ENCODE measurements at places on chromosomes 2 and 18. TPM values are rescaled to one million over a fixed set of nuclear protein-coding genes. Genes with fewer than 3 reads are reported as not detected.
A peak's percentile ranks its signal among the peaks of the same experiment; 100 is the strongest.

Gene PTPRN
- not detected for total RNA-seq

- H3K4me3 ChIP-seq: no peak overlapping the region
- H3K27me3 ChIP-seq: no peaks in the 10 kb centered on the region
- H3K36me3 ChIP-seq: no peaks in the 10 kb centered on the region
- no peak overlapping the region for H3K27ac ChIP-seq
Measured at GRCh38 chr2:163949693-163950092, 213.9 kb upstream of the FIGN start.

Gene TUBA3E
- not detected for total RNA-seq

- no peak overlapping the region for H3K4me3 ChIP-seq
- no peak overlapping the region for H3K27ac ChIP-seq
- H3K27me3 ChIP-seq: no peaks in the 10 kb centered on the region
- DNase-seq: peak; percentile 73
- H3K4me1 ChIP-seq: no peaks in the 10 kb centered on the region
Measured at GRCh38 chr2:16546128-16546754, 119.4 kb downstream of the CYRIA start.

DNA sequence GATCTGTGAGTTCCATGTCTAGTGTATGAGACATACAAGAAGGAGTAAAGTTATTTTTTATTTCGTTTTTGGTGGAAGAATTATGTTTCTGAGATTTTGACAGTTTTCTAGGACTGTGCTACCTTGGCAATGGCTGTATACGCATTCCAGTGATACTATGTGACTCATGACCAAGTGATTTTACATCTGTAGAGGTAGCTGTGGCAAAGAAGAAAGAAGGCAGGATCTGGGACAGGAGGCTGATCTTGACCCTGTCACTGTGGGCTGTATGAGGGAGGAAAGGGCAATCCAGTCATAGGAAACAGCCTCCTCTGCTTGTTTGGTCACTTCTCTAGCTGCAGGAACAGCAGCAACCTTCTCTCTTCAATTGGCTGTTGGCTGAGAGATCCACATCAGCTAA, 44.0 kb upstream of the PDCL3 start:
- H3K27me3 ChIP-seq: no peaks in the 10 kb centered on the region
- DNase-seq: no peak
- no peaks in the 10 kb centered on the region for H3K36me3 ChIP-seq
- no peaks in the 10 kb centered on the region for H3K4me1 ChIP-seq
- no peak overlapping the region for H3K4me3 ChIP-seq

- no peaks in the 10 kb centered on the region for H3K36me3 ChIP-seq
- no peak overlapping the region for H3K4me3 ChIP-seq
- no peaks in the 10 kb centered on the region for H3K27me3 ChIP-seq
- DNase-seq: no peak
- H3K27ac ChIP-seq: no peak overlapping the region
Measured at GRCh38 chr2:216774620-216775019, 79.3 kb upstream of the IGFBP5 start.

Gene HK2
- total RNA-seq: 47.4 TPM

DNA sequence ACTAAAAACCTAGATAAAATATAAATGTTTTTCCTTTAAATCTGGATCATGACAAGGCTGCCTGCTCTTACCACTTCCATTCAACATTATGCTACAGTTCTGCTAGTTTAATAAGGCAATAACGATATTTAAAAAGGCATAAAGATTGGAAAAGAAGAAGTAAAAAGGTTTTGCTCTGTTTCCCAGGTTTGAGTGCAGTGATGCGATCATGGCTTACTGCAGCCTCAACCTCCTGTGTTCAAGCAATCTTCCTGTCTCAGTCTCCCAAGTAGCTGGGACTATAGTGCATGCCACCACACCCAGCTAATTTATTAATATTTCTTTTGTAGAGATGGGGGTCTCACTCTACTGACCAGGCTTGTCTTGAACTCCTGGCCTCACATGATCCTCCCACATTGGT, 40.8 kb downstream of the PROKR1 start:
- no peak for DNase-seq
- H3K27me3 ChIP-seq: no peaks in the 10 kb centered on the region
- H3K4me3 ChIP-seq: no peak overlapping the region
- H3K27ac ChIP-seq: no peak overlapping the region

GRCh38 chr2:217105733-217106649, 246.1 kb upstream of the TNP1 start:
- no peak overlapping the region for H3K27ac ChIP-seq
- no peak for DNase-seq
- H3K4me3 ChIP-seq: no peak overlapping the region
- no peaks in the 10 kb centered on the region for H3K27me3 ChIP-seq
- H3K4me1 ChIP-seq: no peaks in the 10 kb centered on the region
- no peaks in the 10 kb centered on the region for H3K36me3 ChIP-seq

Data from left lung (tissue), 14 donors.